ENCODE measurements at places on chromosomes 12 and 14. TPM values are rescaled to one million over a fixed set of nuclear protein-coding genes. Genes with fewer than 3 reads are reported as not detected.

The NPAS3 gene
- total RNA-seq: 2.6 TPM

The TMTC1 gene
- 5.0 TPM for total RNA-seq

The CCDC177 gene
- not detected for total RNA-seq

- H3K4me3 ChIP-seq: no peak overlapping the region
- H3K4me1 ChIP-seq: peaks cover 38% of the 10 kb centered on the region
- H3K27ac ChIP-seq: peak overlapping the region; percentile 1
- no peaks in the 10 kb centered on the region for H3K36me3 ChIP-seq
These were observed 170.2 kb upstream of the HMGA2 start for GRCh38 chr12:65653946-65654629.

GRCh38 chr14:96170961-96171592 is 33.6 kb upstream of the BDKRB2 start:
- no peaks in the 10 kb centered on the region for H3K4me1 ChIP-seq
- no peak overlapping the region for H3K27ac ChIP-seq
- H3K36me3 ChIP-seq: no peaks in the 10 kb centered on the region

- H3K4me3 ChIP-seq: peak overlapping the region; percentile 37
- H3K27ac ChIP-seq: peak overlapping the region; percentile 96
- H3K4me1 ChIP-seq: peaks cover 71% of the 10 kb centered on the region
- H3K27me3 ChIP-seq: no peaks in the 10 kb centered on the region
These were observed 9.5 kb downstream of the EMP1 start for GRCh38 chr12:13205809-13206559.

DNA sequence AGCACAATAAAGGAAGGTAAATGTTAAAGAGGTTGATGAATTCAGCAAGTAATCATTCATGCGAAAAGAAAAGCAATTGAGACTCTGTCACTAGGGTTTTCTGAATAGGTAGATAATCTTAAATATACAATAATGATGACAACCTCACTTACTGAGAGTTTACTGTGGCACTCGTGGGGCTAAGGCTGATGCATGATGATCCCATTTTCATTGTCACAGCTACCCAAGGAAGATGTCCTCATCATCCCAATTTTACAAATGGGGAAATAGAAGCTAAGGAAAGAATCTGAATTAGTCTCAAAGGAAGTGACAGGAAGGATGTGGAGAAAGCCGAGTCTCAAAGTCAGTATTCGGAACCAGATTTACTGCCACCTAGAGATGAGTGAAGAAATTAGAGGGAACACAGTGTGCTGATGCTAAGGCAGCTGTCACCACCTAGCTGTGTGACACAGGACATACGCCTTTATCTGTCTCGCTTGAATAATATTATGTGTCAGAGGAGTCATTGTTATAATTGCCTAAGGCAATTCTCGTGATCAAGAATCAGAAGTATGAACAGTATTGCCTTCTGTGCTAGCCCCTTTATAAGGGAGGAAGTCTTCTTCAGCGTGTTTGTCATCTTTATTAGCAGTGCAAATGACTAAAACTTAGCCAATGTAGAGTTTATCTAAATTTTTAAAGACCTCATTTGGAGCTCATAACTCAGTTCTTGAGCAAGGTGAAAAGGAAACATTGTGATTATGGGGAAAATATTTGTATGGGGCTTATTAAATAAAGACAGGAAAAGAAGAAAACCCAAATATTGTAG is 63.2 kb downstream of the ERGIC2 start:
- no peaks in the 10 kb centered on the region for H3K36me3 ChIP-seq
- DNase-seq: peak; percentile 36
- no peak overlapping the region for H3K4me3 ChIP-seq
- H3K4me1 ChIP-seq: peaks cover 33% of the 10 kb centered on the region
- no peaks in the 10 kb centered on the region for H3K27me3 ChIP-seq
- H3K27ac ChIP-seq: peak overlapping the region; percentile 55

GRCh38 chr14:90828642-90829487 is 12.6 kb upstream of the TTC7B start:
- no peak overlapping the region for H3K27ac ChIP-seq

DNA sequence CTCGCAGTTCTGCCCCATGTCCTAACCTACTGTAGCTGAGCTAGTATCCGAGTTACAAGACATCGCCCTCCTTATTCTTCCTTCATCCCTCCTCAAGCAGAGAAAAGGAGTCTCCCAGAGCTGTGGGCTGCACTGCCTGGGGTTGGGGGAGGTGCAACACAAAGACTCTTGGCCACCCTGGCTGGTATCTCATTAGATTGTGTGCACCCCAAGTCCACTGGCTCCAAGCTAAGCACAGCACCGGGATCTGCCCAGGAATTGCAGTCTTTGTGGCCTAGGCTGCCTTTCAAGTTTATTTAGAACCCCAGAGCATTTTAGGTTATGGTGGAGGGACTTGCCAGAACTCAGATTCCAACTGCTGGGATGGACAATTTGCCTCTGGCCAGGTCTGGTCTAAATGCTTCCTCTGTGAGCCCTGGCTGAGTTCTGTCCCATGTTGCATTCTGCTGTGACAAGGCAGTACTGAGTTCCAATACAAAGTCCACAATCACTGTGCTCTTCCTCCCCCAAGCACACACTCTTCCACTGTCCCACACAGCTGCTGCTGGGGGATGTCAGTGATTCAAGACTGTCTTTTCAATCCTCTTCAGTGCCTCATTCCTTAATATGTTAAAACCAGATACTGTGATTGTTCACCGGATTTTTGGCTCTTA is 169.6 kb upstream of the CLEC14A start:
- H3K36me3 ChIP-seq: no peaks in the 10 kb centered on the region
- no peaks in the 10 kb centered on the region for H3K4me1 ChIP-seq
- no peak overlapping the region for H3K4me3 ChIP-seq
- DNase-seq: no peak
